ENCODE measurements at places on chromosomes 11 and 22. TPM values are rescaled to one million over a fixed set of nuclear protein-coding genes. Genes with fewer than 3 reads are reported as not detected.
A peak's percentile ranks its signal among the peaks of the same experiment; 100 is the strongest.

GRCh38 chr22:30209642-30210041 lies 36.9 kb downstream of the LIF start:
- H3K27me3 ChIP-seq, result no peaks in the 10 kb centered on the region
- H3K4me3 ChIP-seq, result no peak overlapping the region
- no peaks in the 10 kb centered on the region for H3K36me3 ChIP-seq
- no peaks in the 10 kb centered on the region for H3K4me1 ChIP-seq
- no peak overlapping the region for H3K27ac ChIP-seq

PANX2 gene
- not detected for total RNA-seq

GRCh38 chr11:127063241-127063640 lies 62.7 kb upstream of the KIRREL3 start:
- H3K27ac ChIP-seq, result no peak overlapping the region
- no peaks in the 10 kb centered on the region for H3K27me3 ChIP-seq
- H3K36me3 ChIP-seq, result no peaks in the 10 kb centered on the region
- no peak for DNase-seq
- H3K4me1 ChIP-seq, result no peaks in the 10 kb centered on the region

DNA sequence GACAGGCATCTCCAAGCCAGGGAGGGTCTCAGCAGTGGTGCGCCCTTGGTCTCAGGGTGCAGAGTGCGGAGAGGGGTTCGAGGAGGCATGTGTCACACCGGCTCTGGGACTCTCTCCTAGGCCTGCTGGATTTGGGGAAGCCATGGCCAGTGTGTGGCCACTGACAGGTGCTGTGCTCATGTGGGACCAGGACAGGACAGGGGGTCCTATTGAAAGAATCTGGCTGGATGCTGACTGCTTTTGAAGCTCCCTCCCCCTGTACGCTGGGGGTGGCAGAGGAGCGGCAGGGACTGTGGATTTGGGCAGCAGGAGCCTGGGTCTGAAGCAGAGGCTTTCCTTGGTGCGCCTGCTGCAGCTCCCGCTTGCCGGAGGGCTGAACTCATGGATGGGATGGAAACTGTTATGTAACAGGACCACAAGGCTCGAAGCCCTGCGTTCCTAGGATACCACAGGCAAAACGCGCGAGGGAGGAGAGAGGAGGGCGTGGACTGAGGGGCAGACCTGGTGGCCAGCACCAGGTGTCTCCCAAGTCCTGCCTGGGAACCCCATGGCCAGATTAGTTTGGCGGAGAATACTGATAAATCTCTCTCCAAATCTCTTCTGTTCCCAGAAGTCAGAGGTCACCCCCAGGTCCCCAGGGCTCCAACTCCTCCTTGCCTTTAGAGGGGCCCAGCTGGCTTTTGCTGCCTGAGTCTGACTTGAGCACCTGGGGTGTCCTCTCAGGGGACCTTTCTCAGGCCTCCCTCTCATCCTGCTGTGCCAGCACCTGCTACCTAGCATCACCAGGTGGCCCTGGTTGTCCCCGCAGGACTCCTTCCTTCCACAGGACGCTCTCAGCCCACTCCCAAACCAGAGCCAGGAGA lies 13.8 kb upstream of the TEF start:
- H3K27me3 ChIP-seq, result no peaks in the 10 kb centered on the region
- no peak for DNase-seq
- H3K27ac ChIP-seq, result no peak overlapping the region
- no peak overlapping the region for H3K4me3 ChIP-seq

GRCh38 chr22:32040324-32040904 lies 2.6 kb upstream of the SLC5A1 start:
- DNase-seq, result no peak
- peaks cover 9% of the 10 kb centered on the region for H3K27me3 ChIP-seq
- no peak overlapping the region for H3K27ac ChIP-seq
- no peak overlapping the region for H3K4me3 ChIP-seq
- no peaks in the 10 kb centered on the region for H3K4me1 ChIP-seq
- H3K36me3 ChIP-seq, result no peaks in the 10 kb centered on the region

CELSR1 gene
- 0.76 TPM for total RNA-seq

DNA sequence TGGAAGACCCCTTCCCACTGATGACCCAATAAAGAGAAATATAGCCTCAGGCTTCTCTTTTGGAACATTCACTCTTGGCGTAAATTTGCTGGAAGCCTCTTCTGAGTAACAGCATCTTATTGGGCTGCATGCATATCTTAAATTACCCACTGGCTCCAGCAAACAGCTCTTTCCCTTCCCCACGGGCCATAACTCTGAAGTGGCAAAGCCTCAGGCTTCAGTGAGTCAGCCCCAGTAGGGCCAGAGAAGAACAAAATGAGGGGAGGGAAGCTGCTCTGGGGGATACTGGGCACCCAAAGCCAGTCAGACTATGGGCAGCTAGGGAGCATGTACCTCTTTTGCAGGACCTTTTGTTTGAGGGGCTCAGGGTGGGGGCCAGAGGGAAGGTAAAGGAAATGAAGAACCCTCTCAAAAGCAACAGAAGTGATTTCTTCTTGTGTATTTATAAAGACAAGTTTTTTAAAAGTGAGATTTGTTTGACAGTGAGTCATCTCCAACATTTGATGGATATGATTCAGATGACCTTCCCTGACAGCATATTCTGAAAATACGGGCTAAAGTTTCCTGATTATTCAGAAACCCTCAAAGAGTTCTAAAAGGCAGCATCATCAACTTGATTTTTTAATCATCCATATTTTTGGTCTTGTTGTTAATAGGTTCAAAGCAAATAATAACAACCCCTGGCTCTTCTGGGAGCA lies 203.4 kb downstream of the KIF18A start:
- H3K27ac ChIP-seq, result no peak overlapping the region
- no peaks in the 10 kb centered on the region for H3K36me3 ChIP-seq
- H3K4me1 ChIP-seq, result no peaks in the 10 kb centered on the region
- DNase-seq, result no peak
- no peaks in the 10 kb centered on the region for H3K27me3 ChIP-seq

DNA sequence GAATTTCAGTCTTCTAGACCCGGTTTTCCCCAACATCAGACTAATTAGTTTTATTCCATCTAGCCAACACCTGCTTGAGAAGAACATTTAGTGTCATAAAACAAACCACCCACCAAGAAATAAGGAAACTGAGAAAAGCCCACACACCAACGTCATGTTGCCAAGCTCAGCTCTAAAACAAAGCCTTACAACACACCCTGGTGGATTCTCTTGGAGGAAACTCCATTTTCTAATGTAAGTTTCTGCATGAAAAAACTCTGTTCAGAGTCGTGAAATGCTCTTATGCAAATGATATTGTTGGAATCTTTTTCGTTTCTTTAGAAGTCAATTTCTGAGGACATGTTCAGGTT lies 105.0 kb upstream of the RAG2 start:
- no peak overlapping the region for H3K4me3 ChIP-seq
- no peaks in the 10 kb centered on the region for H3K4me1 ChIP-seq
- H3K27me3 ChIP-seq, result peaks cover 3% of the 10 kb centered on the region
- H3K27ac ChIP-seq, result no peak overlapping the region
- H3K36me3 ChIP-seq, result no peaks in the 10 kb centered on the region

DNA sequence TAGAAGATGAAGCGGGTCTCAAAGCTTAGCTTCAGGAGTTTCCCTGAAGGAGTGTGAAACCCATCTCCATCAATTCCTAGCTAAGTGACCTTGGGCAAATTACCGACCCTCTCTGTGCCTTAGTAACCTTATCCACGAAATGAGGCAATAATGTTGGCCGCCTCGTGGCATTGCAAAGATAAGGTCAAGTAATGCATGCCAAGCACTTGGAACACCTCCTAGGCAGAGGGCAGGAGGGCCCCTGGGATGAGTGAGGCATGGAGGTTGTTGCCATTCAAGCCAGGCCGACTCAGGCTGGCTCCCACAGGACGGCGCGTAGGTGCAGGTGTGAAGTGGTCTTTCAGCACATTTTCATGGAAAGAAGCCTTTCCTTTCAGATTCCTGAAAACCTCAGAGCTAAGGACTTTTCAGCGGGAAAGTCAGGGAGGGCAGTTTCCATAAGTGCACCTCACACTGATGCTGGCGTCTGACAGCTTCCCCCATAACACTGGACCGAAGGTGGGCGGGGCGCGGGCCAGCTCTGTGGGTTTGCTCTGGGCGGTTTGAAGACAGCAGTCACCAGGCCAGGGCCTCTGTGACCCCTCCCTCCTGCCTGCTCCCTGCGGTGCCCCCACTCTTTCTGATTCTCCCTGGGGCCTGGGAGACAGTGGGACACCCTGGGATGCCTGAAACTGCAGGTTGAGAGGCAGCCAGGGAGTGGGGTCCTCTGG lies 25.2 kb downstream of the RPS6KA4 start:
- no peak overlapping the region for H3K4me3 ChIP-seq
- no peak for DNase-seq
- H3K36me3 ChIP-seq, result no peaks in the 10 kb centered on the region
- no peaks in the 10 kb centered on the region for H3K27me3 ChIP-seq

SAAL1 gene
- total RNA-seq, result 22.5 TPM

DNA sequence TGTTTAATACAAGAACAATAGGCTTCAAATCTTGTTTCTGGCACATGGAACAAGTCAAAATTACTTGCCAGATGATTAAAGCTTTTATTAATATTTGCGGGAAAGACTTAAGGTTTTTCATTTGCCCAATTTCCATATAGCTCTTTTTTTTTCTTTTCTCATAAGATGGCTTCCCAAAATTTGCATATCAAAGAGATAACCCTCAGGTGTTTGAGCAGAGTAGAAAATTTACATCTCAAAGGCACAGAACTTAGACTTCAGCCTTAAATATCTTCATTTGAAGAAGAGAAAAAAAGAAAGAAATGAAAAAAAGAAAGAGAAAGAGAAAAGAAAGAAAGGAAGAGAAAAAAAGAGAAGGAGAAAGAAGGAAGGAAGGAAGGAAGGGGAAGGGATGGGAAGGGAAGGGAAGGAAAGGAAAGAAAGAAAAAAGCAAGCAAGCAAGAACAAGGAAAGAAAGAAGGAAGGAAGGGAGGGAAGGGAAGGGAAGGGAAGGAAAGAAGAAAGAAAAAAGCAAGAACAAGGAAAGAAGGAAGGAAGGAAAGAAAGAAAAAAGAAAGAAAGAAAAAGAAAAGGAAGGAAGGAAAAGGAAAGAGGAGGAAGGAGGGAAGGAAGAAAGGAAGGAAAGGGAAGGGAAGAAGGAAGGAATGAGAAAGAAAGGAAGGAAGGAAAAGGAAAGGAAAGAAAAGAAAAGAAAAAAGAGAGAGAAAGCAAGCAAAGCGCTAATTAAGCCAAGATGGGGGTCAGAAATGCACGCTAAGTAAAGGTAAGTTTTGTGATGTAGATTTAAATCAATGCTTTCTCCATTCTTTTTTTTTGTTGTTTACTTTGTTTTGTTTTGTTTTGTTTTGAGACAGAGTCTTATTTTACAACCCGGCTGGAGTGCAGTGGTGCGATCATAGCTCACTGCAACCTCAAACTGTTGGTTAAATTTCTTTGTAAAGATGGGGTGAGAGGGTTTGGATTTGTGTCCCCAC lies 20.2 kb upstream of the IFITM3 start:
- no peaks in the 10 kb centered on the region for H3K4me1 ChIP-seq
- no peak for DNase-seq
- H3K27me3 ChIP-seq, result no peaks in the 10 kb centered on the region
- no peak overlapping the region for H3K27ac ChIP-seq
- no peak overlapping the region for H3K4me3 ChIP-seq

- DNase-seq, result no peak
- no peak overlapping the region for H3K4me3 ChIP-seq
- no peaks in the 10 kb centered on the region for H3K27me3 ChIP-seq
Measured at GRCh38 chr11:100434821-100435641, 252.1 kb upstream of the ARHGAP42 start.

MALAT1 gene
- 36,047 TPM for total RNA-seq

DNA sequence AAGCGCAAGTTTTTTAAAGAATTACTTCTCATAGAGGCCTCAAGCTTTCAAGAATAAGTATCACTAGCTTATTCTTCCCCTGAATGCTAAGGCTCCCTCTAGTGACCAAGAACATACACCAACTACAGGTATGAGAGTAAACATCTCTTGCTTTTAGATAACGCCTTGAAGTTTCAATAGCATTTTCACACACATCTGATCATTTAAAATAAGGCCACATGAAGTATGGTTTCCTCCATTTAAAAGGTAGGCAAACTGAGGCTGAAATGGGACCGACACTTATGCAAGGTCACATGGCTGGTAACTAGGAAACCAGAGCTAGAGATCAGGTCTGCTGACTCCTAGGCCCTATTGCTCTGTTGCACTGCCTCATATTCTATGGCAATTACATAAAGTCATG lies 66.5 kb downstream of the CCDC34 start:
- no peaks in the 10 kb centered on the region for H3K4me1 ChIP-seq
- H3K27ac ChIP-seq, result no peak overlapping the region
- peaks cover 2% of the 10 kb centered on the region for H3K27me3 ChIP-seq

- peak overlapping the region; percentile 80 for H3K27ac ChIP-seq
- H3K4me3 ChIP-seq, result peak overlapping the region; percentile 99
- peaks cover 50% of the 10 kb centered on the region for H3K36me3 ChIP-seq
- peaks cover 36% of the 10 kb centered on the region for H3K4me1 ChIP-seq
- H3K27me3 ChIP-seq, result no peaks in the 10 kb centered on the region
Measured at GRCh38 chr11:112085822-112086421, 634 bp downstream of the TIMM8B start.

DNA sequence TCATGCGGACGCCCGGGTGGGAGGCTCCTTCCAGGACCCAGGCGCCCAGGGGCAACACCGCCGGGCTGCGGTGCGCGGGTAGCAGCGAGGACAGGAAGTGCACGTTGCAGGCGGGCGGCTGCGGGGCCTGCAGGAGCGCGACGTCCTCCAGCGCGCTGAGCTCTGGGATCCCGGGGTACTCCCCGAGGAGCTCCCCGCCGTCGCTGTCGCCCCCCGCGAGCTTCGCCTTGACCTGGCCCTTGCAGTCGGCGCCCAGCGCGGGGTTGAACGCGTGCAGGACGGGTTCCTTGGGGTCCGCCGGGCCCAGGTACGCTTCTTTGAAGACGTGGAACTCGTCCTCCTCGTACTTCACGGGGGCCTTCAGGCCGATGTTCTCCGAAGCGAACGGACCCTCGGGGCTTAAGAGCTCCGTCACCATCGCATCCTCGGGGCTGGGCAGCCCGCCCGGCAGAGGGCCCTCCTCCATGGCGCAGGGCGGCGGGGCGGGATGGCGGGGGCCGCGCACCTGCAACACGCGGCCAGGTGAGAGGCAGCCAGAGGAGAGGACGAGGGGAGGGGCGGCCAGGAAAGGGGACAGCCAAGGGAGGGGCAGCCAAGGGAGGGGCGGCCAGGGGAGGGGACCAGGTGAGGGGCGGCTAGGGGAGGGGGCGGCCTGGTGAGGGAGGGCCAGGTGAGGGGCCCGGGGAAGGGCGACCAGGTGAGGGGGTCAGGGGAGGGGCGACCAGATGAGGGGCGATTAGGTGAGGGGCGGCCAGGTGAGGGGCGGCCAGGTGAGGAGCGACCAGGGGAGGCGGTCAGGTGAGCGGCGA lies 921 bp downstream of the TESMIN start:
- no peak overlapping the region for H3K4me3 ChIP-seq
- no peaks in the 10 kb centered on the region for H3K27me3 ChIP-seq
- peaks cover 3% of the 10 kb centered on the region for H3K4me1 ChIP-seq
- peaks cover 10% of the 10 kb centered on the region for H3K36me3 ChIP-seq
- no peak for DNase-seq

GRCh38 chr11:33631749-33632091 lies 68.9 kb downstream of the C11orf91 start:
- DNase-seq, result no peak
- no peak overlapping the region for H3K4me3 ChIP-seq
- no peaks in the 10 kb centered on the region for H3K36me3 ChIP-seq
- H3K27ac ChIP-seq, result no peak overlapping the region

CCDC87 gene
- 0.35 TPM for total RNA-seq

ARHGAP42 gene
- total RNA-seq, result not detected

CD44 gene
- 1,181 TPM for total RNA-seq

C11orf65 gene
- total RNA-seq, result 0.37 TPM

Data from CD4-positive, CD25-positive, alpha-beta regulatory T cell (primary cell).